ENCODE measurements at places on chromosomes 1 and 21.

DNA sequence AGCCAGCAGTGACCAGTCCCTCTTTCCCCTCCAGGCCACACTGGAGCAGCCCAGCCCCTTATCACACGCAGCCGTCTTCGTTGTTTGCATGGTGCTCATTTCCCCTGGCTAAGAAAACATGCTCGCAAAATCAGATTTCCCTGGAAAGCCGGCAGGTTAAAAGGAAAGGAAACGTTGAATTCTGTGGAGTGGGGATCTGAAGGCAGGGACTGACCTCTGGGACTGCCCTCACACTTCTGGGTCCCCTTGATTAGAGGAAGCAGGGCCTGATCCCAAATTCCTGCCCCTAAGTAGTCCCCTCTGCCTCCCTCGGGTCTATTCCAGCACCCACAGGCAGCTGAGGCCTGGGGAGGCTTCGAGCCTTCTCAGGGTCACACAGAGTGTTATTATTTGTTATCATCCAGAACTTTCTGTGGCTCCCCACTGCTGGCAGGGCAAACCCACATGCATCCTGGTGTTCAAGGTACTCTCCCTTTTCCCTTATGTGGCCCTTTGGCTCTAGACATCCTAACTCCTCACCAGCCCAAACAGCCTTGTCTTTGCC, 125.2 kb upstream of the ZBTB40 start:
- no peak for DNase-seq

DNA sequence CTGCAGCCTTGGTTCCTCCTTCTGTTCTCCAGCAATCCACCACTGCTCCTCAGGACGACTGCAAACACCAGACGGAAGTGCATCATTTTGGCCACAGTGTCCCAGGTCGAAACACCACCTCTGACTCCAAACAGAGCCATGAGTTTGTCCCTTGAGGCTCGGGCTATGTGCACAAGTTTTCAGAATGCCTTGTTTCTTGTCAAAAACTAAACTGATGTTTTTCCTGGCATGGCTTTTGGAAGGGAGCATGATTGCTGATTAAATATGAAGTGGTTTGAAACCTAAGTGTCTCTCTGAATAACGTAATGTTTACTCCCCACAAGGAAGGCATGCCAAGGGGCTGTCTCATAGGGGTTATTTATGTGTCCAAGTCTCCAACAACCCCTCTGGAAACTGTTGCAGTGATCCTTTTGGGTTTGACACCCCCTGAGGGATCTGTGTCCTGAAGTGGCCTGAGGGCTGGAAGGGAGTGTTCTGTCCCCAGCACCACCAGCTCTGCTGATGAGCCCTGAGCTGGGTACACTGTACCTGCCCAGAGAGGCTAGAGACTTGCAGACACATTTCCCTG, 132.7 kb downstream of the PLPP3 start:
- no peak for DNase-seq

DNA sequence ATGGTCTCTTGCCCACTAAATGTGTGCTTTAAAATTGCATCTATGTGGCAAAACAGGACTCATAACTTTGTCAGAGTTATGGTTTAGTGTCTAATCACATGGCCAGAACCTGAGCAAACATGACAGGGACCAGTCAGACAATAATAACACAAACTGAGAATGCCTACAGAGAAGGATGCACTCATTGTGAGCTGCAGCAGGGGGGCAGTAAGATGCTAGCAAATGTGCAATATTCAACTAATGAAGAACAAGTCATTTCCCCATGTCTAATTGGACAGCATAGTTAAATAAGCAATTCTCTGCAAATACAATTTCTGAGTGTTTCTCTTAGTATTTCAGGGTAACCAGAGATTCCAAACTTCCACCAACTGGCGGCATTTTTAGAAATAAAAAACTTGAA, 30.8 kb downstream of the SPAG17 start:
- no peak for DNase-seq

GRCh38 chr1:228459091-228459993, 27.8 kb upstream of the RNF187 start:
- peak; percentile 32 for DNase-seq

- DNase-seq, result no peak
These were observed 144.6 kb upstream of the COL6A1 start for GRCh38 chr21:45836694-45837670.

DNA sequence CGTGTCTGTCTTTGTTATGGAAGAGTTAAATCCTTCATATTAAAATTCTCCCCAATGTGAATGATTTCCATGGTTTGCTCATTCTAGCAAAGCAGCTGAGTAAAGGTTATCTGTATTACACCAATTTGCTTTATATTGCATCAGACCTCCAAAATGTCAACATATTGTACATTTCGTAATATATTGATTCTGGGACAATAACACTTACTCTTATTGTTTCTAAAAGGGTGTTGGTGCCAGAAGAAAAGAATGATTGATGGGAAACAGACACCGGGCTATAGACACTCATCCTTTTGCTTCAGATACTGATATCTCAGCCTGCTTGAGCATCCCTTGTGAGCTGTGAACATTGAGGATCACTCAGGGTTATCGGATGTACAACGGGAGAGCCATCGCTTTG, 7.0 kb downstream of the NTNG1 start:
- DNase-seq, result no peak

DNA sequence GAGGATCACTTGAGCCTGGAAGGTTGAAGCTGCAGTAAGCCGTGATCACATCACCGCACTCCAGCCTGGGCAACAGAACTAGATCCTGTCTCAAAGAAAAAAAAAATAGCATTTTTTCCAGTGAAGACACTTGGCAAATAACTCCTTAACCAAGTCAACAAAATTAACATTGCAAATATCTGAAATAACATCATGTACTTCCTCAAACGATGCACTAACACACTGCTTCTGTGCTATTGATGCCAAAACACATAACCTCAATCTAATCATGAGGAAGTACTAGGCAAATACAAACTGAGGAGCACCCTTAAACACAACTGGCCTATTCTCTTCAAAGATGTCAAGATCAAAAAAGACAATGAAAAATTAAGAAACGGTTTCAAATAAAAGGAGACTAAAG, 32.3 kb downstream of the PABPC4 start:
- DNase-seq, result no peak

GRCh38 chr1:151175863-151176262, at the start of gene TMOD4:
Gene TMOD4 (minus strand): TSS chr1:151175981. CDS start chr1:151174875, 1,106 bp downstream.
- DNase-seq, result no peak

- DNase-seq, result no peak
These were observed 96.6 kb downstream of the ZFYVE9 start for GRCh38 chr1:52238474-52238873.

DNA sequence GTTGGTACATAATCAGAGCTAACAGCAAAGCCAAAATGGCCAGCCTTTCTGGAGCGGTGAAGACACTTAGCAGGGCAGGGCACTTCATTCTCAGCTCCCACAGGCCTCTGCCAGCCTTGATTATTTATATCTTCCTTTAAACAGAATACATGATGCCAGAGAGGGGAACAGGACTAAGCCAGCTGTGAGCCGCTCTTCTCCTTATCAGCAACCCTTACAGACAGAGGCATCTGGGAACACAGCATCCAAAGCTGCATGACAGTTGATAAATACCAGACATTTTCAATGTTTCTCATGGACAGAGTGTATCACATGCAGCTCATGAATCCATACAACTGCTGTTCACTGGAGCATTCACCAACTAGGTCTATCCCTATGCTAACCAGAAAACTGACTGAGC, 29.1 kb downstream of the DNAJC11 start:
- DNase-seq, result no peak

- DNase-seq, result no peak
These were observed 8.9 kb downstream of the LYST start for GRCh38 chr1:235857756-235858155.

GRCh38 chr21:45415943-45416611, 11.1 kb downstream of the COL18A1 start:
- no peak for DNase-seq

DNA sequence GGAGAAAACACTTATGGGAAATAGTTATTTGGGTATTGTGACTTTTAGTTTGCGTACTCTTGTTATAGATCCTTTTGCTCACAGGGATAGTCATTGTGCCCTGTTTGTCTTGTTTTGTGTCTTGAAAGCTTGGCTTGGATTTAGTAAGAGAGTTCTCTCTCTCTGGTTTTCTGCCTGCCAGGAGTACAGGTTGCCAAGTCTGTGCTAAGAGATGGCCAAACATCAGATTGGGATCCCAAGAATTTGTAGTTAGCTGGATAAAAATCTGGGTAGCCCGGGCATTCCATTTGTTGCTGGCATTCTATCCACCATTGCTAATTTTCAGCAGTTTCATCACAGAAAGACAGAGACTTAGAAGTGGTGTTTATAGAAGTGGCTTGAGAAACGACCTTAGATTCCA, 222.2 kb downstream of the NRIP1 start:
- DNase-seq, result no peak

DNA sequence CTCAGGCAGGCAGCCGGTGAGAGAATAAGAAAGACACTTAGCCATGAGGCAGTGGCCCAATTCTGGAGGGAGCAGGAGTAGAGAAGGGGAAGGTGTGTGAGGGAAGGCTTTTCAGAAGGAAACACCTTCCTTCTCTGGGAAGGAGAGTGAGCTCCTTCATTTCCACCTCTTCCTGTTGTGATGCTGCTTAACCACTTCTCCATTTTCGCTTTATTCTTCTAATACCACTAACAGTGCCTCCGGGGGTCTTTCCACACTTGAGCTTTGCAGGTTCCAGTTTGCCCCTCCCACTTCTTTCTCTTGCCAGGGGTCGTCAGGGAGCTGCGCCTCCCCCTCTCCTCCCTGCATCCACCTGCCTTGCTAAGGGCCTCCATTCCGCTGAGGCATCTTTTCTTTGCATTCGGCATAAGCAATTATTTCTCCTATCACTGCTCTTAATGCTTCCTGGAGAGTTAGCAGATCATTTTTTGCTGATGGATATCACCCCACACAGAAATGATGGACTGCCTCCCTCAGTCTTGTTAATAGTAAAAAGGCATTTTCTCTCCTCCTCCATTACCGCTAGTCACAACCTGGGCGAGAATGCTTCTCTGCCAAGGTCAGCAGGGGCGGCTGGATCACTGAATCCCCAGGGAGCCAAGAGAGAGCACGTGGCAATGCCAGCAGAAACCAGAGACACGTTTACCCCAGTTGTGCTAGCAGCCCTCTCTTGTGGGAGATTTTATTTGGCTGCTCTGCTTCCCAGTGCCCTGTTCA, 74.8 kb downstream of the ELAVL4 start:
- no peak for DNase-seq

DNA sequence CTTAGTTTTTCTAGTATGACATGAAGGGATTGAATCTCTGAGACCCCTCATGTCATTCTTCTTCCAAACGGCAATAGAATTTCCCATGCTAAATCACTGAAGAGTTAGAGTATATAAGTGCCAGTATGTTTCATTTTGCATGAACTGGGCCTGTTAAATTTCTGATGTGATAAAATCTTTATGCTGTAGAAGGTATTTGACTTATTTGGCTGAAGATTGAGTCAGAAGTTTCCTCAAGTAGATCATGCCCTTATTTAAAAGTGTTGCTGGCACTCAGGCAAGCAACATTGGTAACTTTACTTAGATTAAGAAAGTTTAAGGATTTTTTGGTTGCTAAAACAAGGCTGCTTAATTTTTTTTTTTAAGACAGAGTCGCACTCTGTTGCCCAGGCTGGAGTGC, 13.3 kb downstream of the ATF6 start:
- DNase-seq, result no peak

DNA sequence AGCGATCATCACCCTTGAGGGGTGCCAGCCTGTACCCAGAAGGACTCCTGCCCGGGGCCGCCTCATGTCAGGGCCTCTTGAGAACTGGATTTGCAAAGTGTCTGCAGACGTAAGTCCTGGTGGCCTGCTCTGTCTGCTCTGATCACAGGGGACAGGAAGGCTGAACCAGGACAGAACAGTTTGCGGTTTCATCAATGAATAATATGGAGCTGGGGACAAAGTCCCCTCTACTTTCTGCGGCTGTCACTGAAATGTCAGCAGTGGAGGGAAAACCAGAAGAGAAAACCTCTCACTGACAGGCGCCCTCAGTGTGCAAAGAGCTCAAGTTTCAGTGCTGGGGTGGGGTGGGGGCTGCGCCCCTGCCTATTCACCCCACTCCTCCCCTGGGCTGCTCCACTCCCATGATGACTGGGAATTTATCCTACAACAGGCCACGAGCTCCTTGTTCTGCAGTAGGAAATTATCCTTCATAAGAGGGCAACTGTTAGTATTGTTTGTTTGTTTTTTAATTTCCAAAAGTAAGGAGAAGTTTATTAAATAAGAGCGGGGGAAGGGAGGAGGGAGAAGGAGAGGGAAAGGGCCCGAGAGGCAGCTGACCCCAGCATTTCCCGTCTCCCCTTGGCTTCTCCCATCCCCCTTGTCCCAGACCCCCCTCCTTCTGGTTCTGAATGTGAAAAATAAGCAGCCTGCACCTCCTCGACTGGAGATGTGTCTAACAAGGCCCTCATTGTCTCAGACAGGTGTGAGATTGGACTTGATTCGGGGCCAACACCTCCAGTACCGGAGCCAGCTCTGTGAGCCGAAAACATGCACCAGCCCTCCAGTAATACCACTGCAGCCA, 149.2 kb downstream of the CLIC6 start:
- no peak for DNase-seq

GRCh38 chr1:109134423-109134822, 20.5 kb downstream of the ELAPOR1 start:
- DNase-seq, result no peak

DNA sequence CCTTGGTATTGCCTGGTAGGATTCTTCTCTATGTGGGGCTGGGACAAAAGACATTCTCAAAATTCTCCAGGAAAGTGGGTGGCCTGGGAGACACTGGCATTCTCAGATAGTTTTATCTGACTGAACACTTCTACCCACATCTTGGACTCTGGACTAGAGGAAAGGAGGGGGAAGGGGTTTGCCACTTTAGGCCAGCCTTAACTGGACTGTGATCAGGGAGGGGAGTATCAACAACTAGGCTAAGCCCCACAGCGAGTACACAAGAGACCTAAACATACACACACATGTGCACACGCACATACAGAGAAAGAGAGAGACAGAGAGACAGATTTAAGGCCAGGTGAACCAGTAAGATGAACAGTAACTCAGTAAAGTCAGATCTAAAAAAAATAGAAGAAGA, 1.2 kb upstream of the SEMA6C start:
- DNase-seq, result no peak

GRCh38 chr1:59699227-59699847, 115.4 kb upstream of the HOOK1 start:
- DNase-seq, result no peak

GRCh38 chr1:6137758-6138157, 42.4 kb downstream of the CHD5 start:
- no peak for DNase-seq

DNA sequence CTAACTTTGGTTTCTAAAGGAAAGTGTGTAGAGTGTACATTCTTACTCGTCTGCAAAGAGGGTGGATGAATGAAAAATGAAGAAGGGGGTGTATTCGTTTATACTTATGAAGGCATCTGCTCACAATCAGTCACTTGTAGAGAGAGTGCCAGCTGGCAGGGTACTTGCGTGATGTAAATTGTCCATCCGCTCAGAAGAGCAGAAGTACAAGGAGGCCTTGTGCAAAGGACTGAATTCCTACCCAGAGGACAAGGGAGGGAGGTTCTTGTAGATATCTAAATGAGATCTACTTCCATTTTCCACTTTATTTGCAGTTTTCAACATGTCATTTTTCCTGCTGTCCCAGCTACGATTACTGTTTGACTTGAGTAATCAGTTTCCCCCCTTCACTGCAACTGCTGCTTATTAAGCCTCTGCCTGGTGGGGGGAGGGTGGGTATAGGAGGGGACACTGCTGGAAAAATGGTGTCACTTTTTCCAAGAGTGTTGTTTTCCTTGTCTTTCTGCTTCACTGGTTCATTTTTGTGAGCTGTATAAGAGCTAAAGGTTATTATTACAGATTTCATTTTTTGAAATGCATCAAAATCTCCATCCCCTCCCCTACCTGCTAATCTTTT, 67.3 kb downstream of the LAMC1 start:
- DNase-seq, result no peak

- no peak for DNase-seq
These were observed 1.2 kb downstream of the AK5 start for GRCh38 chr1:77282866-77283539.

- DNase-seq, result peak; percentile 9
These were observed 572 bp upstream of the SRSF10 start for GRCh38 chr1:23980728-23981070.
